ENCODE measurements at places on chromosomes 3 and 15.

DNA sequence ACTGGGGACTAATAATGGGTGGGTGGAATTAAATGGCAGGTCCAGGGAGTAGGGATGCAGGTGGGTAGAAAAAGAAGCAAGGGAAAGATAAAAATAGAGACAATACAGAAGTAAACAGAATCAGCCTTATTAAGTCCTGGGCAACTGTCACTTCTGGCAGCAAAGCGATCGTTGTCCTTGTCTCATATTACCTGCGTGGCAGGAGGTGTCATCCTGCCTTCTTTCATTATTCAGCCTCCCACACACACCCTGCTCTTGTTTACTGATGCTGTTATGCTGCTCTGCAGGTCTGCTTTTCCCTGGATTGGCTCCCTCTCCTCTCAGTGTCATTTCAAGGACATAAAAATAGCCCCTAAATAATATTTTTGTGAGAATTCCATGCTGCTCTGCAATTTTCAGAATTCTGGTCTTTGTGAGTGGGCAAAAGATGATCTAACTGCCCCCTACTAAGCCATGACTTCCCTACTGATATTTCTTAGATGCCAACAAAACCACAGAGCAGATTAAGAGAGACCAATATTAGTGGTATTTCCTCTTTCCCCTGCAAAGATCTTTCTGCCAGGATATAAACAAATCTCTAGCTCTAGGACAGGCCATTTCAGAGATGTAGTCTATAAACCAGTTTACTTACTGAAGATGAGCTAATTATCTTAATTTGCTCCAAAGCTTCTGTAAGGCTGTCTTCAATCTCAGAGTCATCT is 8.5 kb downstream of the VEPH1 start:
- no peak overlapping the region for H3K27ac ChIP-seq
- peaks cover 6% of the 10 kb centered on the region for H3K4me1 ChIP-seq
- no peak overlapping the region for H3K4me3 ChIP-seq
- peaks cover 17% of the 10 kb centered on the region for H3K27me3 ChIP-seq
- H3K36me3 ChIP-seq, result no peaks in the 10 kb centered on the region

- no peaks in the 10 kb centered on the region for H3K27me3 ChIP-seq
- no peak for DNase-seq
- peaks cover 14% of the 10 kb centered on the region for H3K4me1 ChIP-seq
- H3K4me3 ChIP-seq, result peak overlapping the region; percentile 99
These were observed 714 bp downstream of the ECT2 start for GRCh38 chr3:172751175-172751704.

GRCh38 chr3:46865546-46865945 is 2.3 kb upstream of the MYL3 start:
- no peak for DNase-seq
- H3K4me3 ChIP-seq, result no peak overlapping the region
- no peaks in the 10 kb centered on the region for H3K36me3 ChIP-seq
- H3K4me1 ChIP-seq, result no peaks in the 10 kb centered on the region

- DNase-seq, result no peak
- H3K4me1 ChIP-seq, result peaks cover 22% of the 10 kb centered on the region
- peaks cover 38% of the 10 kb centered on the region for H3K36me3 ChIP-seq
- no peak overlapping the region for H3K4me3 ChIP-seq
- H3K27ac ChIP-seq, result no peak overlapping the region
These were observed 21.0 kb upstream of the CLDN11 start for GRCh38 chr3:170397685-170398084.

DNA sequence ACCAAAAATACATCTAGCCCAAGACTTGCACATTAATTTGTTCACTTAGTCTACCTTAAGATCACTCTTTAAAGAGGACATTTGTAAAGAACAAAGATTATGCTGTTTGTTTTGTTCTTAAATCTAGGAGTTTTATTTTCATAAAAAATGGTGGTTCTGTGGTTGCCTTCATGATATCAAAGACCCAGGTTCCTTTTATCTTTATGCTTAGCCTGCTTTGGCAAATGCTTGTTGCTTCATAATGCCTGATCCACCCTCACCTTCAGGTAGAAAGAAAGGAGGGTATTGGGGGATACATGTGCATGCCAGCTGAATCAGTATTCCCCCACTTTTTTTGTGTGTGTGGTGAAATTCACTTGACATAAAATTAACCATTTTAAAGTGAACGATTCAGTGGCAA is 48.5 kb downstream of the GTF2E1 start:
- H3K36me3 ChIP-seq, result no peaks in the 10 kb centered on the region
- H3K27ac ChIP-seq, result no peak overlapping the region
- no peak overlapping the region for H3K4me3 ChIP-seq
- no peaks in the 10 kb centered on the region for H3K27me3 ChIP-seq
- DNase-seq, result no peak

Data from activated B cell treated with CpG ODN at 0.5 μM for 24 hours (primary cell).